Lung microvascular endothelial cell (primary cell): ENCODE measurements at places on chromosomes 2 and 18.

DNA sequence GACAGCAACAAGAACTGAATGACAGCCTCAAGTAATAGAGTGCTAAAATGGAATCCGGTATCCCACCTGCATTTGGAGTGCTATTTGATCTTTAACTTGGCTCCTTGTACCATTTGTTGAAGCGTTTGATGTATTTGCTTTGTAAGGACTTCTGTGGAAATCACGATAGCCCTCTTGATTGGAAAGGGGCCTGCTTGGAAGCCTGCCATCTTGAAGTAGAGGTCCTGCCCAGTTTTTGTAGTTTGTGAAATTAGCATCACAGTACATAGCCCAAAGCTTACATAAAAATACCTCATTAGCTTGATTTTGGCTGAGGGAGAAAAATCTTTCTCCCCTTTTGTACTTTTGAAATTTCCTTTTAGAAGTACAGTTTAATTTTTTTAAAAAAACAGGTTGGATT, 2.7 kb downstream of the CDCA7 start:
- no peak for DNase-seq

DNA sequence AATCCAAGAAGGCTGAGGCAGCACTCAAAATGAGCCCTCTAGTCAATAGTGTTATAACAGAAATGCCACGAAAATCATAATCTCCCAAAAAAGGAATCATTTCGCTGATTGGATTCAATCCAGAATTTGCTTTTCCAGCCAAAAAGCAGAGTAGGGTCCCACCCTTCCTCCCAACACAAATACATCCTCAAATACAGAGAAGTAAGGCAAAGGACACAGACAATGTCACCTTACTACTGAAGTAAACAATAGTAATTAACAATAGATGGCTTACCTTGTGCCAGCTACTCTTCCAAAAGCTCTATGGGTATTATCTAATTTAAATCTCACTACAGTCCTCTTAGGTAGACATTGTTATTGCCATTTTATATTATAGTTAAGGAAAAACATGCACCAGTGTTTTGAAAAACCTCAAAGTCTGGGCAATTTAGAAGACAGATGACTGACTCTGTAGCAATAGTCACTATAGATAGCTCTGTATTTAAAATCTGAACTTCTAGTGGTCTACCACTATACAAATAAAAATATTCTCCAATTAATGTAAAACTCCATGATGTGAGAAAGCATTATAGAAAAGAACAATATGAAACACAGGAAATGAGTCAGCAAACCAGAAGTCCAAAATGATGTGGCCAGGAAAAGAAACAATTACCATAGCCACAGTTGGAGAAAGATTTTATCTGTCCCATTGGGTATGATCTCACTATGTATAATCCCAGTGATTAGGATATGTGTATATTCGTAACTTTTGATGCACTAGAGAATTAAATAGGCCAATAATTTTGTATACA, 305.0 kb upstream of the ERBB4 start:
- peak; percentile 95 for DNase-seq

DNA sequence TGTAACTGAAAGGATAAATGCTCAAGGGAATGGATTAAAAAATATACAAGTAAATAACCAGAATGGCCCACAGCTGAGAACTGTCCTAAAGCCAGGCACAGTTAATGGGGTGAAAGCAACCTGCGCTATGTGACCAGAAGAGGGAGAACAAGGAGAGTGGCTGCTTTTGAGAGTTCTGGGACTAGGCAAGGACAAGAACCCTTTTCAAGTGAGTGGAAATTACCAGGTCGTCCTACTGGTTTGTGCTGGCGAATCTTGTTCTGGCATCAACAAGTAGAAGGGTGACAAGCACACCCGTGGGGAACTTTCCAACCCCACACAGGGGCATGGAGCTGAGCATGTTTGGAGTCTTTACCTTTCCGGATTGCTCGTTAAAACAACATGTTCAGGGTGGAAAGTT, 82.8 kb downstream of the TMEM17 start:
- no peak for DNase-seq

GRCh38 chr2:33420726-33421125, 55.7 kb upstream of the RASGRP3 start:
- DNase-seq = peak; percentile 87

- DNase-seq = peak; percentile 89
Measured at GRCh38 chr2:12192762-12193161, 446.3 kb downstream of the LPIN1 start.

DNA sequence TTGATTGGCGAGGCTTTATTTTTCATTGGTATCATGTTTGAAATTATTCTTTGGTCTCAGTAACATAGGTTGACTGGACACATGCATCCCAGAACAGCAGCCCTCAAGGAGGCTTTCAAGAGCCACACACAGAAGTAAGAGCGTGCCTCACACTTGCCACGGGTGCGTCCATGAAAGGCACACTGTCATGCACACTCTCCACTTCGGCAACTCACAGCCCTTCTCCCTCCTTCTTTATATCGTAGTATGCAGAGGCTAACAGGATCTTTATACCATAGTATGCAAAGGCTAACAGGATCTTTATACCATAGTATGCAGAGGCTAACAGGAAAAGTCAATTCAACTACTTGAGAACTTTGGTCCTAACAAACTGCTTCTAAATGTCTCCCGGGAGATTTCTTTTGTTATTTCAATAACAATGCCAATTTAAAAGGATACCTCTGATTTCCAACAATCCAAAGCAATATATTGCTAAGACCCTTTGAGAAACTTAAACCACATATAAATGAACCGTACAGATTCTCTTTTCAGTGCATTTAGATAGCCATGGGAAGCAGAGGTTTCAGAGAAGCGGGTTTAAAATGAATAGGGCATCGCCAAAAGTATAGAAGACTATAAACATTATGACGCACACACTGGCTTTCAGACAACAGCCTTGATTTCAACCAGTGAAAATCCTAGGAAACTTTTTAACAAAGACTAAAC, 26.5 kb upstream of the ZNF516 start:
- DNase-seq = no peak

DNA sequence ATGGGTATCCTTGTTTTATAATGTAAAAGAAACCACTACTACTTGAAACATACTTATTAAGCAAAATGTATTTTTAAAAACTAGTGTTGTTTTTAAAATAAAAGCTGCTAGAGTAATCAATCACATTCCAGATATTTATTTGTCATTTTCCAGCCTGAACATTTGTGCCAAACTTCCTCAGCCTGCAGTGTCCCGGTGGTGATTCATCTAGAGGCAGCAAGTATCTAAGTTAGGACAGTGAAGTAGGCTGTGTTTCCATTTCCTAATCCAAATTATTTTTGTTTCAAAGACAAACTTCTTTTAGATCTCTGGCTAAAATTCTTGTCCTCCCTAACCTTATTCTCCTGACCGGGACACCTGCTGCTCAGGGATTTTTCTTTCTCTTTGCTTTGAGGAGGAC, 12.8 kb upstream of the GCG start:
- peak; percentile 41 for DNase-seq

DNA sequence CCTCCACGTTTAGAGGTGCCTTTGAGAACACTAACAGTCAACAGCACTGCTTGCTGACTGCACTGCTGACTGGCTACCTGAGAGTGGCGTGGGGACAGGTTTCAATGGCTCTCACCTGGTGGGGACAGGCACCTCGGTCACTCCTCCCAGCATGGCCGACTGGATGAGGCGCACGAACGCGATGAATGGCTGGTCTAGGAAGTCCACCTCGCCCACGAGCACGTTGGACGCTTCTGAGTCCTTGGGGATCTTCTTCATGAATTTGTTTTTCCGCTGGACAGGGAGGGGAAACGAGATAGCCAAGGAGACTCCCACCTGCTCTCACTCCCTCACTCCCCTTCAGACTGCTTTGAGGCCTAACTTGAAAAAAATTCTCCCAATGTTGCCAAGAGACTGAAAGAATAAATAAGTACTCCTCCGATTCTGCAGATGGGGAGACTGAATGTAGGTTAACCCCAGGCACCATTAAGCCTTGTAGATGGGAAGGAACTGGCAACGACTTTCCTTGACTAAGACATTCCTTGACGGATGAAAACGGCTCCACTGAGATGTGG, 57.3 kb downstream of the MTHFD2 start:
- DNase-seq = no peak

GRCh38 chr2:112001136-112001715, 53.8 kb upstream of the TMEM87B start:
- peak; percentile 29 for DNase-seq

- DNase-seq = no peak
Measured at GRCh38 chr2:237231593-237231992, 145.9 kb downstream of the COPS8 start.

- DNase-seq = no peak
Measured at GRCh38 chr2:67838205-67838604, 224.6 kb downstream of the C1D start.
